Stimulated activated naive CD8-positive, alpha-beta T cell treated with anti-CD3 and anti-CD28 coated beads, Interleukin-15, Interleukin-2, amounts not matched to agents 100 U/mL and 50 U/mL, for 24 hours (primary cell): ENCODE measurements at places on chromosomes 5 and 9.

DNA sequence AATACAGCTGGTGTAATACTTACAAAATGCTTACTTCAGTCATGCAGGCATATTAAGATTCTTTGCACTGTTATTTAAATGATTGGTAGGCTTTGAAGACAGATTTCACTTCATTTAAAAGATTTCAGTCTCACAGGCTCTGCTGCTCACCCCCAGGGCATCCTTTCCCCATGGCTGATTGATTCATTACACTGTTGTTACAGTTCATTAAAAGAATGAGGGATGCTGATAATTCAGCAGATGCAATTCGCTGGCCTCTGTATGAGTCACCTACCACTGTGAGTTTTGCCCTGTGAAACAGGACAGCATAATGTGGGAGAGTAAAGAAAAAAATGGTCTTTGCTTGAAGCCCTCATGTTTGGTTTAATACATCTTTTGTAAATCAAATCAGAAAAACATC, 246.9 kb downstream of the CYLC2 start:
- no peak for DNase-seq

GRCh38 chr5:139196296-139196956, 1.7 kb downstream of the SIL1 start:
- no peak for DNase-seq

GRCh38 chr9:130107234-130107861, 53.6 kb downstream of the GPR107 start:
- DNase-seq = peak; percentile 89

DNA sequence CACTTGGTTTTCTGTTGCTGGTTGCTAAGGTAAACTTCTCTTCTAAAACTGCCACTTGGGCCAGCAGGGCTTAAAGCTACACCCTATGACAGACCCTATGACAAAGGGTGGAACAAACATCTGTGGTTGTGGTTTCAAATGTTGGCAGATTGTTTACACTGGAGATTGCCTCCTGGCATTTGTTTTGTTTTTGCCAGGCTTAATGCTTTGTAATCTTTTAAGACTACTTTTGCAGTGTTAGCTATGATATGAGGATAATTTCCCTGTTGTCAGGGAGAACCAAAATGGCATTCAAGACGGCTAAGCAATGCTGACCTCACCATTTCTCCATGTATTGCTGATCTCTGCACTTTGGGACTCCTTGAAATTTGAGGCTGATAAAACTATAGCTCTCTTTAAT, 50.3 kb downstream of the MAMDC2 start:
- DNase-seq = no peak

GRCh38 chr9:129177443-129177790, 644 bp downstream of the IER5L start:
- DNase-seq = no peak

GRCh38 chr9:6068983-6069382, 53.6 kb upstream of the RANBP6 start:
- DNase-seq = no peak
